ENCODE measurements at places on chromosomes 7 and 10. TPM values are rescaled to one million over a fixed set of nuclear protein-coding genes. Genes with fewer than 3 reads are reported as not detected.
A peak's percentile ranks its signal among the peaks of the same experiment; 100 is the strongest.

Gene COX19
- total RNA-seq: 23.4 TPM

Gene AFAP1L2
- 9.8 TPM for total RNA-seq

Gene CACNB2
- total RNA-seq: 16.2 TPM

Gene PAX4
- total RNA-seq: not detected

Gene PLAC9
- 6.3 TPM for total RNA-seq

Gene LIPJ
- total RNA-seq: 1.00 TPM

DNA sequence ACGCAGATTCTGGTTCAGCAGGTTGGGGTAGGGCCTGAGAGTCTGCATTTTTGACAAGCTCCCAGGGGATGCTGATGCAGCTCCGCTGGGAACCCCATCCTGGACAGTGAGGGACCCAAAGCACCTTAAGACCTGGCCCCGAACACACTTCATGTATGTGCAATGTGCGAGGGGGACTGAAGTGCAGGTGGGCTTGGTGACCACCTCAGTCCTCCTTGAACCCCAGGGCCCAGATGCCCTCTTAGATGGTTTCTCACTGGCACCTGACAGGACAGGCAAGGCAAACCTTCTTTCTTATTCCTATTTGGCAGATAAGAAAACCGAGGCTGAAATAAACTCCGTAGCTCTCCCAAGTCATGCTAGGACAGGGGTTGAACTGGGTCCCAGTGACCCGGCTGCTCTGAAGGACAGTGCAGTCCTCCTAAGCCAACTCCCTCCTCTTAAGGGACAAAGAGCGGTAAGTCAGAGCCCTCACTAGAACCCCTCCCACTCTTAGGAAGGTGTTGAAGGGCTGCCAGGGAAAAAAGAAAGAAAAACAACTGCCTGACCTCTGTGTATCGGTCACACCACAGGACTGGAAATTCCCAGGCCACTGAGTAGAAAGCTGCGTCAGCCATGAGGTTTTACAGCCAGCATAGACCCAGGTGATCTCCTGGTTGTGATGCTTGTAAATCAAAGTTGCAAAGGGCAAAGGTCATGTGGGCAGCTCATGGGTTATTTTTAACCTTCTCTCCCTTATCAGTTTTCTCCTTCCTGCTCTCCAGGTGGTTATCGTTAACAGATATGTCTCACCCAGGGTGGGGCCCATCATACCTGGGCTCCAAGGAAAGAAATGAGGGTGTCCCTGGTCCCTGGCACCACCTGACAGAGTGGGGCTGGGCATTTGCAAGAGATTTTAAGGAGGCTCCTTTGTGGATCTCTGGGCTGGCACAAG, 90.9 kb upstream of the SMNDC1 start:
- no peak for DNase-seq

DNA sequence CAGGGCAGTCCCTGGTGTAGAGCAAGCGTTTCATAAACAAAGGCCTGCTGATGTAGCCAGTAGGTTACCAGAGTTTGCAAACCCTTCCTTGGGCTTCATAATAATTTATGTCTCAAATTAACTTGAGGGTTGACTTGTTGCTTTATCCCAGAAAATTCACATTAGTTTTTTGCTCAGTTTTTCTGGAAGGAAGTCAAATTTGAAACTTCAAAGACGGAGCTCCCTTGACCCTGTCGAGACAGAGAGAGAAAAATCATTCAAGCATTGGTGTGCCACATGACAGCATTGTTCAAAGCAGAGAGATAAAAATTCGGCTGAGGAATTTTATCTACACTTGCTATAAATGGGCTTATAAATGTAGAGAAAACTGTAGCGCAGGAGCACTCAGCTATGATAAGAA, 627.7 kb downstream of the TNS3 start:
- no peak for DNase-seq

DNA sequence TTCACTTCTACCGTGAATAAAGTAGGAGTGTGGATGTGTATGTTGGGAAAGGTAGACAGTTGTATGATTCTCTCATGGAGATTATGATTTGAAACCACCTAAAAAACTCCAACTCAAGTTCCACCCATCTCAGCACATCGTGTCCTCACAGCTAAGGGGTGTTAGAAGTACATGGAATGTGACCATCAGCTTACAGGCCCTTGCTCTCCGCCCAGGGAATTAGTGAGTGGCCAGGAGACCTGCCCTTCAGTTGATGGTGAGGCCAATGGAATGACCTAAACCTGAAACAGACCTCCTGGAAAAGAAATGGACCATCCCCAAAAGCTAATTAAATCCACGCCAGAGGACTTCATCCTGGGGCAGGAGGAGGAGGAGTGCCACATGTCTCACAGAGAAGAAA, 2.1 kb upstream of the WNT2 start:
- no peak for DNase-seq

DNA sequence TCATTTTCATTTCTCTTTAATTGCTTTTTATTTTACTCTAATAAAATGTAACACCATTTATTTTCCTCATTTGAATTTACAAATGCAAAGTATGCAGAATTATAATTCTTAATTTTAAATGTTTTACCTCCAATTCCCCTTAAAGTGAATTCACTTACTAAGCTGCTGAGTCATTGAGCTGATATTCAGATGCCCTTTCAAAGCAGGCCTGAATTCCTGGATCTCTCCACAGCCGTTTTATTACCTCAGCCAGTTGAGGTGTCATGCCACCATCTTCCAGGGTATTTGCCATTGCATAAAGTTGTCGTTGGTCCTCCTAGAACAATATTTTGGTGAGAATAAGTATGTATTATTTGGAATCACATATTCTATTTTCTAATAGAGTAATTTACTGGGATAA, 33.2 kb downstream of the GNAT3 start:
- DNase-seq: no peak

- DNase-seq: peak; percentile 56
Measured at GRCh38 chr7:90857603-90858002, 261.5 kb downstream of the CDK14 start.

DNA sequence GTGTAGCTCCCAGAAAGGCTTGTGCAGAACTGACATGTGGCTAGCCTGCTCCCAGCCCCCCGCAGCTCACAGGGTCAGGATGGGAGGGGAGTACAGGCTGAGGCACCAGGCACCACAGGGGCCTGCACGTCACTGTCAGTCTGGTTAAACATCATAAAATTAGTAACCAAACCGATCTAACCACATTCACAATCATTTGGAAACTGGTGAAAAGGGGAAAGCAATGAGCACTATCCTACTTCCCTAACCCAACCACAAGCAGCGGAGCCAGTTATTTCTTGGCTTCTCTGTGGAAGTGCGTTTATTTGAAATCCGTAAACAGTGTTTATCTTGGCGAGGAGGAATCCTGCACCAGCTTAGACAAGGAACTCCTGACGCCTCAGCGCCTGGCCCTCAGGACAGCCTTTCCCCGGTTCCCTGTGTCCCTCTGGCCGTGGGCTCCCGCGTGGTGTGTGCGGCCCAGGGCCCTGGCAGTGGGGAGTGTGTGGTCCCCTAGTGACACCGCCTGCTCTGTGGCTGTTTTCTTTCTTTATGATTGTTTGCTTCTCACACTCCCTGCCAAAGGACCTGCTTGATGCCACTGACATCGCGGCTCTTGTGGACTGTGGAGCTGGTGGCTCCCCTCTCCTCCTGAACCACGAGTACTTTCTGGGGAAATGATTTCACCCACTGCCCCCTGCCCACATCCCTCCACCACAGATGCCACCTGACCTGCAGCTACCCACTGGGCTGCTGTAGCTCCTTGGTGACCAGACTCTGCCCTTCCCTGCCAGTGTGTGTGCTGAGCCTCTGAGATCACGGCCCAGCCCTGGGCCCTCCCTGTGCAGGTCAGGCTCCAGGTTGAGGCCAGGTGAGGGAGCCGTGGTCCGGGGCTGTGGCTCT, 38.0 kb downstream of the INPP5A start:
- no peak for DNase-seq

- DNase-seq: no peak
Measured at GRCh38 chr7:16129431-16130110, 291.8 kb downstream of the CRPPA start.

DNA sequence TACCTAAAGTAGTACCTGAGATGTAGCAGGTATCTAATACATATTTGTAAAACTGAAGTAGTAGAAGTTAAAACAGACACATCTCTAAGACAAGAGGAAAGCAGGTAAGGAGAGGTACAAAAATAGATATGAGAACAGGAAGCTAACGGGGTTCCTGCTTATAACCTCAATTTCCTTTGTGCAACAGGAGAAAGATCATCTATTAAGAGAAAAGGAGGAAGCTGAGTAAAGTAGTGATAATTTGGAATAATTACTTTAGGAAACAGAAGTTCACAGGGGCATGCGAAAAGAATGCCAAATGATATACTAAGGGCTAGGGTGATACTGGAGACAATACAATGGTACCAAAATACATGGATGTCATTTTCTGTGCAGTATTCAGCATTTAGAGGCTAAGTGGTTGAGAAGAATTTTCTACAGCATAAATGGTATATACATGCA, 108.7 kb downstream of the NRBF2 start:
- no peak for DNase-seq

DNA sequence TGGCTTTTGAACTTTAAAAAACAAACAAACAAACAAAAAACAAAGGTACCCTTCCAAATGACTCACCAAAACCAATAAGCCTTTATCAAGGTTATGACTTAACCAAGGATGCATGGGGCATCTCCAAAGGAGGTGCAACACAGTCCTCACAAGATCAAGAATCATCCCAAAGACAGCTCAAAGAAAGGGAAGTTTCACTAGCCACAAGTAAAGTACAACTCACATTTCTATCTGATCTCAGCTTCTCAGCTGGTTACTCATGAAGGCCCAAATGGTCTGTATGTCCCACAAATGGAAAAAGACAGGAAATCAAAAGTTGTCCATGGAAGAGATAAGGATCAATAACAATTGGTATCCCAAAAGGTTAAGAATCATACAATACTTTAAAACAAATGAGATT, 6.0 kb upstream of the MKLN1 start:
- DNase-seq: no peak

GRCh38 chr7:77687747-77688144, 8.5 kb upstream of the RSBN1L start:
- no peak for DNase-seq

DNA sequence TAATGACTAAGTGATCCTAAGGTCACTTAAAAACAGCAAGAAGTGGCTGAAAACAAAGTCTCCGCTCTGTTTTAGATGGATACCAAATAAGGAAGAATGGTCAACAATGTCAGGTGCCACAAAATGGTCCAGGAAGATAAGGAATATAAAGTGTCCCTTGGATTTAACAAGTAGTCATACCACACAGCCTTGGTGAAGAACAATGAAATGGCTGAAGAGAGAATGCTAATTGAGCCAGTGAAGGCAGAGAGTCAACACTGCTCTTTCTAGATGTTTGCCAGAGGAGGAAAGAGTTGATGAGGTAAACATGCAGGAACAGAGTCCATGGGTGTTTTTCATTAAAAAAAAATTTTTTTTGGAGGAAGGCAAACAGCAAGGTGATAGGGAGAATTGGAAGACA, 2.1 kb upstream of the CASD1 start:
- DNase-seq: no peak

DNA sequence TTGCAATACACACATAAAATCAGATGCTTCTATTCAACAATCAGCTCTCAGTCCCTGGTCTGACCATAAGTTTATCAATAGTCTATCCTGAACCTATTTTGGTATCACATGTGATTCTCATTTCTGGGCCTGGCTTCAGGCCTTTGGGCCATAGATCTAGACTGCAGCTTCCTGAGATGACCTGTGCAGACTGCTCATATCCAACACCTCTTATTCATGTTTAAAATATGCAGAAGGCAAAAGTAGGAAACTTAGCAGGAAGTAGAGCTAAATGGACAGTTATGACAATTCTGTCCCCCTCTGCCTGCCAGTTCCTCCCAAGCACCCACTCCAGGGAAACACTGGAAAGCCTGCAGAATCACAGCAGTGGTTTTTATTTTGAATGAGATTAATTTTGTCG, 53.3 kb downstream of the C7orf25 start:
- no peak for DNase-seq

GRCh38 chr7:46356371-46356770, 435.3 kb upstream of the IGFBP3 start:
- DNase-seq: no peak

GRCh38 chr7:80087771-80088170, 46.9 kb upstream of the GNAI1 start:
- no peak for DNase-seq
